Stimulated activated CD8-positive, alpha-beta memory T cell treated with anti-CD3 and anti-CD28 coated beads, Interleukin-15, amount 100 ng/mL, for 1 hour (primary cell): ENCODE measurements at places on chromosomes 1 and 21.

GRCh38 chr1:110309139-110309538, 30.0 kb upstream of the RBM15 start:
- DNase-seq, result no peak

DNA sequence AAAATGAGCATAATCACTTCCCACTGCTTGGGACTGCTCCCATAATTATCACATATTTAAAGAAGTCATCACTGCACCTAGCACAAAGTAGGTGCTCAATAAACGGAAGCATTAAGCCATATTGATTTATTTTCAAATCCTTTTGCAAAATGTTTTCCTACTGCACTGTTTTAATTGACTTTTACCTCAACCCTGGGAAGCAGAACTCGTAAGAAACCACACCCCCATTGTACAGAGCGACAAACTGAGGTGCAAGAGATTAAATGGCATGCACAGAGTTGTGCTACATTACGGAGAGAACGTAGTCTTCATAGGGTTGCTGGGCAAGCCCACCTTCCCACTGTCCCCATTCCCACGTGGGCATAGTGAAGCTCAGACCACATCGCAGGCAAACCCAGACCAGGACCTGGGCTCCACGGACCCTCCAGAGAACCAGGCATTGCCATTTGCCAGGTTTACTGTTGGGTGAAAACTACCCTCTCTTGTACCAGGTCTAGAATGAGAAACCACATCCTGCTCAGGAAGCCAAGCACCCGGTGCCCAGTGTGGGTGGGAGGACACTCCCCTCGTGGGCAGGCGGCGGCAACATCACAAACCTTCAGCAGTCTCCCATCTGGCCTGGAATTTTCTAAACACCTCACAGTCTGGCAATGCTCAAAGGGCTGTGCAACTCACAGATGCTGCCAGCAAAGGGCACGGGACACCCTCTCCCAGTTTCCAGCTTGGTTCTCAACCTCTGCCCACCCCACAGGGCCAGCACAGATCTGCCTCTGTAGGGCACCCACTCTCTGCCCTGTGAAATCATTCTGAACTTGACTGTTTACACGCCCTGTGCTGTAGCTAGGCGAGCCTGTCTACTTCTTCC, 8.2 kb downstream of the IFFO2 start:
- no peak for DNase-seq

GRCh38 chr1:86258101-86258500, 101.5 kb upstream of the COL24A1 start:
- DNase-seq, result no peak

DNA sequence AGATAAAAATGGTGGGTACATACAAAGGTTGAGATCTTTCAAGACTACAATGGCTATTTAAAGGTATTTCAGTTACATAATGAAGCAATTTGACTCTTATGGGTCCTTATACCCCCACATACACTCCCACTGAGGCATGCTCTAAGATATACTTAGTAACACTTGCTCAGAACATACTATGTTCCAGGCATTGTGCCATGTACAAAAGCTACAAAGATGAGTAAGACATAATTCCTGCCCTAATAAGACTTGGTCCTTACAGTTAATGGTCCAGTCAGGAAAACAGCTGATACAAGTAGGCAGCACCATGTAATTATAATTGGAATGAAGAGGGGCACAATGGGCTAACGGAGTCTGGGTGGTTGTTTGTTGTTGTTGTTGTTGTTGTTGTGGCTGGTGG, 166.7 kb upstream of the BEND5 start:
- no peak for DNase-seq

- DNase-seq, result no peak
Measured at GRCh38 chr1:84406346-84406861, 8.1 kb downstream of the DNASE2B start.

DNA sequence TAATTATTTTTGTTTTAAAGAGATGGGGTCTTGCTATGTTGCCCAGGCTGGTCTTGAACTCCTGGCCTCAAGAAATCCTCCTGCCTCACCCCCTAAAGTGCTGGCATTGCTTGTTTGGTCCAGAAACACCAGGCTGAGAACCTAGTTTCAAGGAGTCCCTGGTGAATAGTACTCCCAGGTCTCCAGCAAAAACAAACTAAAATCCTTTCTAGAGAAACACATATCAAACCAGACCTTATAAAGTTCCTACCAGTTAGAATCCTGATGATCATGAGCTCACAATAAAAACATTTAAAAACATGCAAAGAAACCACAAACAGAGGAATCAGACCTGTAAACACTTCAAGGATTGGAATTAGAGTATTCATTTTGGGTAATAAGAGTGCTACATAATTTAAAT, 34.4 kb upstream of the PADI1 start:
- DNase-seq, result no peak

DNA sequence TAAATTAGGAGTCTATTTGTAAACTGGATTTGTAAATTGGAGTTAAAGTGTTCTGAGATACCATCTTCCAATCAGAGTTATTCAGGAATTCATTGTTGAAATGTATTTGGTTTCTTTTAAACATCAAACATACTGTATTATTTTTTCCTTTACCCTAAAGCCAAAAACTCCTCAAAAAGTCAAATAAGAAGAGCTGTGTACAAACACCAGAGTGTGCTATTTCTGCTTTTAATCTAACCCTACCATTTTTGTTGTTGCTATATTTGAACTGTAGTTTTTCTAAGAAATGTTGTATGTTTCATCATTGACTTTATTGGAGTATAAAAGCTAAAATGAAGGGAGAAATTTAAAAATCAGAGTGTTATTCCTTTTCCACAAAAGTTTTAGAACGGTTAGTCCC, 35.8 kb downstream of the SLC30A7 start:
- DNase-seq, result no peak

DNA sequence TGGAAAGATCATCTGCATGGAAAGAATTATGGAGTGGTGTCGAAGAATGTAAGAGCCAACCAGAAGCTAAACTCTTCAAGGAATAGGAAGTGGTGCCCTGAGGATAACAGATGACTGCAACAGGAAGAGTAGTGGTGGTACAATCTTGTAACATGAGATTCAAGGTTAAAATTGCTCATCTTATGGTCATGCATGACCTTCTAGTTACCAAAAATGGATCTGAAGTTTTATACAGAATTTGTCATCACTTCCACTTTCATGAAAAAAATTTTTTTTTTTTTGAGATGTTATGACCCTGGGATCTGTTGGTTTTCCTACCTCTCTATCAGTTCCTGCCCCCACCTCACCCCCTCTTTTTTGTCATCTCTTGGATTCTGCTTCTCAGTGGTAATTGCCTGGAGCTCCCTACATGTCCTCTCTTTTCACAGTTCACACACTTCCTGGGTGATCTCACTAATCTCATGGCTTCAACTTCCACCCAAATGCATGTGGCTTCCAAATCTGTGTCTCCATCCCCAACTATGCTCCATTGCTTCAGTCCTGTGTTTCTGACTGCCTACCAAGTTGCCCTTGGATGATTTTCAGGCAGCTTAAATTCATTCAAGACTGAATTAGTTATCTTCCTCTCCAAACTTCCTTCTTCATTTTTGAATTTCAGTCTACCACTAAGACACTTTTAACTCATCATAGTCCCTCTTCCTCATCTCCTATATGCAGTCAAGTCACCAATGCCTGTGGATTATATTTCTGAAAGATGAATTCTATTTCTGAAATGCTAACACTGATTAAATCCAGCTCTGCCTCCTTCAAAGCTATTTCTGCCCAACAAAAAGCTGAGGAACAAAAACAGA, 48.4 kb downstream of the SLAMF6 start:
- no peak for DNase-seq

DNA sequence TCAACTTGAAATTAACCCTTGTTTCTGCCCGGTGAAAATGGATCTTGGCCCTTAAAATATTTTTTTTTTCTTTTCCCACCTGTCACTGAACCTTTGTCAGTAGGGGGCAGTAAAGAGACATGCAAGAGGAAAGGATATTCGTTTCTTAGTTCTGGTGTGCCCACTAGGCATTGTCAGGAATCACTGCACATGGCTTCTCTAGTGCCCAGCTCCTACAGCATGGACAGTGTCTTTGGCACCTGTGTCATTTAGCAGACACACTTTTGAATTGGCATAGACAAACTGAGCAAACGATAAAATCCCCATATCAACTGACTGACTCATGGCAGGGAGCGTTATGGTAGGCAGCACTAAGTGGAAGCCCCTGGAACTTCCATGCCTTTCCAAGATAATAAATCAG, 1048.1 kb downstream of the BRINP3 start:
- no peak for DNase-seq

- DNase-seq, result no peak
Measured at GRCh38 chr1:204282761-204283221, 69.0 kb upstream of the GOLT1A start.

DNA sequence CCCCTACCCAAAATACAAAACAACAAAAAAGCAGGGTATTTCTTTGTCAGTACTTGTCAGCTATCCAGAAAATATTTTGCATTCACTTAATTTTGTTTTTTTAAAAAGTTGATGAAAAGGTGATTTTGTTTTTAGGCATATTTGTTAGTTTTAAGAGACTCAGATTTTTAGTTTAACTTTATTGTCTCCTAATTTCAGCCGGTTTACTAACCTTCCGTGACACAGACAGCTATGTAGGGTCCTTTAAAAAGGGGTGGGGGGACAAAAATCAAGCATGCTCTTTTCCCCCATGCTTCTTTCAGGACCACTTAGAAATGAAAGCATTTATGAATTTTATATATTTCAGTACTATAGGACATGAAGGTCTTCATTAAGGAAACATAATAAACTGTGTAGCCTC, 1.6 kb downstream of the PBX1 start:
- no peak for DNase-seq

DNA sequence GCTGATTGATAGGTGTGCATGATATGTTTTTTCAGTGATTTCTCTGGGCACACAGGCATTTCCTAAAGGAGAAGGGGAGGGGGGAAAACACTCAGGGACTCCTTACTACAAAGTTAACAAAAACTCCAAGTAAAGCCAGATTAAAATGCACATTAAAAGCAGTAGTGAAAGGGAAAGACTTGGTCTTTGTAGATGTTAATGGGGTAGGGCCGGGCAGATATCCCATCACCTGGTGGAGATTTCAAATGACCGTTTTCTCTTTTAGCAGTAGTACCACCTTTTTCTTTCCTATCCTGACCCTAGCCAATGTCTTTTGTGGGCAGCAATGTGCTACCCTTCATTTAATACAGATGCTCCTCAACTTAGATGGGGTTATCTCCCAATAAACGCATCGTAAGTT, 32.5 kb downstream of the RTCA start:
- DNase-seq, result no peak

GRCh38 chr1:108732398-108732797, 14.1 kb upstream of the STXBP3 start:
- no peak for DNase-seq

DNA sequence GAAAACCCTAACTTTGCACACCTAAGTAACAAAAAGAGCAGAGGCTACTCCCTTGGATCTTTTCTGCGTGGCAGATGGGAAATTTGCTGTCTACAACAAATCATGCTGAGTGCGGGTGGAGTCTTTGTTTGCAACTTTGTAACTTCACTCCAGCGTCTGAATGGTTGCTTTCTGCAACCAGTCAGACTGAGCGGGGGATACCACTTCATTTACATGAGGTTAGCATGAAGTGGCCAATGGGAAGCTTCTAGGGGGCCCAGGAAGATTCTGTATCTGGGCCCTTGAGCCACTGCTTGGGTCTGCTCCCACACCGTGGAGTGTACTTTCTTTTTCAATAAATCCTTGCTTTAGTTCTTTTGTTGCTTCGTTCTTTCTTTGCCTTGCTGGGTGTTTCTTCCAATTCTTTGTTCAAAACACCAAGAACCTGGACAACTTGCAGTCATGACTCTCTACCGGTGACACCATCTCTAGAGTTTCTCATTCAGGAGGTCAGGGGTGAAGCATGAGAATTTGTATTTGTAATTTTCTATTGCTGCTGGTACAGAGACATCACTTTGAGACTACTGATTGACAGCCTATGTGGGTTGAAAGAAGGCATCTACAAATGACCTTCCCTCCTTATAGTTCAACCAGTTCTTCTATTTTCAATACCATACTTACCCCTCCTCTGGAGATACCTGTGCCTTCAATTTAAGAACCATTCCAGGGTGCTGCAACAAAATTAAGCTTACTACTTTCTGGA, 55.8 kb upstream of the RC3H1 start:
- DNase-seq, result no peak

DNA sequence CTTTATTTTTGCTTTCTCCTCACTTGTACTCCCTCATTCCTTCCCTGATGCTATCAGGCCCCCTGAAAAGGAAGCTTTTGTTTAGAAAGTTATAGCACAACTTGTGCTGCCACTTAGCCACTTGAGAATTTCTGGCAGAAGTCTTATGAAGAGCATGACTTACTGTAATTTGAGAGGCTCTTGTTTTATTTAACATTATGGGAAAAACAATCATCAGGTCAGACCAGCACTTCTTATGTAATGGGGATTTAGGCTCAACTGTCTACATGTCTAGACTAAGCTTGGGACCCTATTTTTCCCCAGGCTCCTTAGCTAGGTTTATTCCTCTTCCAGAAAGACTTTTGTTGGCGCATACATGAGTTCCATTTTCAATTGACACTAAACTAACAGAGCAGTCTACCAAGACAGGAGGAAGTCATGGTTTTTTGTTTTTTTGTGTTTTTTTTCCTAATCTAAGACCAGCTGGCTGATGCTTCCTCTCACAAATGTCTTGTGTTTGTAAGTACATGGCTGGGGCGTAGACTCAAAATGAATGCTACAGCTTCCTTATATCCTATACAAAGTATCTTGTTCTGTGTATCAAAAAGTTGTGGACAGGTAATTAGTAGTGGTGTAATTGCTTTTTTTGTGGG, 31.5 kb downstream of the TNFSF4 start:
- DNase-seq, result no peak

DNA sequence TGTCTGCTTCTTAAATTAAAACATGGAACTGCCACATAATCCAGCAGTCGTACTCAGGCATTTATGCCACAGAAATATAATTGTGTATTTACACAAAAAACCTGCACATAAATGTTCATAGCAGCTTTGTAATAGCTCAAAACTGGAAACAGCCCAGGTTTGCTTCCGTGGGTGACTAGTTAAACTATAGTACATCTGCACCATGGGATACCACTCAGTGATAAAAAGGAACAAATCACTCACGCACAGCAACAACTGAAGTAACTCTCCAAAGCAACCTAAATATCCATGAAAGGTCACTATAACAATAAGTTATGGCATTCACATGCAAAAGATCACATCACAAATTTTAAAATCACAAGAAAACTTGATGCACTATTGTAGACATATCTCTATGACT, 64.4 kb downstream of the KCNT2 start:
- DNase-seq, result no peak

- no peak for DNase-seq
Measured at GRCh38 chr1:188594542-188595235, 1765.9 kb downstream of the PLA2G4A start.

DNA sequence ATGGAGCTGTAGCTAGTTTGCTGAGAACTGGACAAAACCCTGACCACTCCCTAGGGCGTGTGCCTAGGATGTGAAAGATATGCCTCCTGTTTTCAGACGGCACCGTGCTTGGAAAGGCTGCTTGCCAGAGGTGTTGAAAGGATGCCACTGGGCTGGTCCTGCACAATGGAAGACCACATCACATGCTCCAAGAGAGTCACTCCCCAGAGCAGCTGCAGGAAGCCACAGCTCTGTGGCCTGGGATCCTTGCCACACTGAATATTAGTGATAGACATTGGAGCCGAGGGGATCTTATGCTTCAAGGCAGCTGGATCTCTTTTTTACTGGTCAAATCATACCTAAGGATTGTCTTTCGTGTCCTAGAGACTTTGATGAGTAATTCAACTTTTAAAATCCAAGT, 6.6 kb upstream of the APP start:
- DNase-seq, result no peak
